Stomach (tissue), 19 donors: ENCODE measurements at places on chromosomes 2 and 18. TPM values are rescaled to one million over a fixed set of nuclear protein-coding genes. Genes with fewer than 3 reads are reported as not detected.

Gene HOXD8
- not detected for total RNA-seq

Gene RAPH1
- total RNA-seq: 116 TPM

Gene CFAP53
- total RNA-seq: not detected

Gene PTCD3
- 134 TPM for total RNA-seq

DNA sequence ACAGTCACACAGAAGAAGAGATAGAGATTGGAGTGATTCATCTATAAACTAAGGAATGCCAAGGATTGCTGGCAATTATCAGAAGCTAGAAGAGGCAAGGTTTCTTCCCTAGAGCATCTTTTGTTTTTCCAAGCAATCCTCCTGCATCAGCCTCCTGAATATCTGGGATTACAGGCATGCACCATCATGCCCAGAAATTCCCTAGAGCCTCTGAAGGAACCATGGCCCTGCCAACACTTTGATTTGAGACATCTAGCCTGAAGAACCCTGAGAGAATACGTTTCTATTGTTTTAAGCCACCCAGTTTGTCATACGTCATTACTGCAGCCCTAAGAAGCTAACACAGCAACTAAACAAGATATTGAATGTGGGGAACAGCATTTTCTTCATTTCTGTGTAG is 525.0 kb downstream of the ERBB4 start:
- no peak for DNase-seq

Gene SERPINB3
- total RNA-seq: not detected

Gene SNTG2
- total RNA-seq: 6.2 TPM

Gene ARHGAP28
- total RNA-seq: 15.2 TPM

GRCh38 chr2:26848336-26849055 is 564 bp downstream of the DPYSL5 start:
- DNase-seq: peak; percentile 41

Gene SOX11
- total RNA-seq: 3.7 TPM
